ENCODE measurements at places on chromosomes 2 and 18.

- DNase-seq: no peak
Observed at GRCh38 chr2:143505542-143505941, 376.3 kb downstream of the ARHGAP15 start.

- no peak for DNase-seq
Observed at GRCh38 chr2:120344976-120345581, 857 bp upstream of the INHBB start.

GRCh38 chr2:19793132-19793750 lies 108.5 kb downstream of the TTC32 start:
- DNase-seq: no peak

DNA sequence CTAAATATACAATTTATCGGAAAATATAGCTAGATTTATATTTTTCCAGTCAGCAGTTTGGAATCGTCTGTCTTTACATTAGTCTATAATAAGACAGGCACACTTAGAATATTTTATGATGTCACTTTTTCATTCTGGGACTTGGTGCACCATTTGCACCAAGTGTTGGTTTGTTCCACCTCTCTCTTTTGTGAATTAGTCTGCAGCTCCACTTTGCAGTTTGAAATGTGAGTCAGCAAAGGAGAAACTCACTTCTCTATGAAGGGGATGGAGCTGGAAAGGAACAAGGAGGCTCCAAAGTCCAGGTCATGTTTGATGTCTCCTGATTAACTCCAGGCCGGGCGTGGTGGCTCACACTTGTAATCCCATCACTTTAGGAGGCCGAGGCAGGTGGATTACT lies 63.8 kb upstream of the RTN4 start:
- DNase-seq: no peak

- DNase-seq: no peak
Observed at GRCh38 chr2:102109016-102109415, 33.5 kb upstream of the IL1R1 start.

GRCh38 chr2:214593727-214594126 lies 182.9 kb downstream of the VWC2L start:
- no peak for DNase-seq

DNA sequence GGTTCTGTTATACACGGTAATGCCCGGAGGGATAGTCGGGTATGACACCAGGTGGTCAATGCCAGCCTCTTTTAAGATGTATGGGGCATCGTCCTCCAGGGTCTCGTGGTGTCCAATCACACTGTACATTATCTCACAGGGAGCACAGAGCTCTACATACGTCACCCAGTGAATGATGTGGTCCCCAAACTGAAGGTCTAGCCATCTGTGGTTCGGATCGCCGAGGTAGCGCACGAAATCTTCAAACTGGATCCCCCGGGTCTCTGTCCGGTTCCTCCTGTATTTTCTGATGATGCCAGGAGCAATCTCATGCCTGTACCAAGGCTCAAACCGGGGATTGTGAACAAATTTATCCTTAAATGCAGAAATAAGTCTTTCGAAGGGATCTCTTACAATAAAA lies 24.1 kb downstream of the CHST10 start:
- no peak for DNase-seq

DNA sequence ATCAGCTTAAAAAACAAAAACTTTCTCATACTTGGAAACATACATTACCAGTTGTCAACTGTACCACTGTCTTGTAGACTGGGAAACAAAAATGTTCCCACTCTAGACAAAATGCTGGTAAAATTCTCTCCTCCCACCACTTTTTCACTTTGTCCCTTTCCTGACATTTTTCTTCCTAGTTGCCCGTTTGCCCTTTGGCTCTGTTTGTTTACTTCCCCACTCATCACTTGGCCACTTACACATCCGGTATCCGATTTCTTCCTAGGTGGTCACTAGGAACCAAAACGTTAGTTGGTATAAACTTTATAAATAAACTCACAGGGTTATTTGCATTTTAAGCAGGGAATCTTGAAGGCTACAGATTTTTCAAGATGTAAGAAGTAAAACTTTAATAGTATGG lies 84.9 kb downstream of the METTL4 start:
- DNase-seq: no peak

- no peak for DNase-seq
Observed at GRCh38 chr18:77001041-77001440, 131.5 kb downstream of the MBP start.

- DNase-seq: no peak
Observed at GRCh38 chr2:7758073-7758759, 841.0 kb downstream of the RNF144A start.
